ENCODE measurements at places on chromosomes 6 and 20.
A peak's percentile ranks its signal among the peaks of the same experiment; 100 is the strongest.

GRCh38 chr6:70112716-70113115 lies 190.2 kb downstream of the COL9A1 start:
- no peak for DNase-seq

DNA sequence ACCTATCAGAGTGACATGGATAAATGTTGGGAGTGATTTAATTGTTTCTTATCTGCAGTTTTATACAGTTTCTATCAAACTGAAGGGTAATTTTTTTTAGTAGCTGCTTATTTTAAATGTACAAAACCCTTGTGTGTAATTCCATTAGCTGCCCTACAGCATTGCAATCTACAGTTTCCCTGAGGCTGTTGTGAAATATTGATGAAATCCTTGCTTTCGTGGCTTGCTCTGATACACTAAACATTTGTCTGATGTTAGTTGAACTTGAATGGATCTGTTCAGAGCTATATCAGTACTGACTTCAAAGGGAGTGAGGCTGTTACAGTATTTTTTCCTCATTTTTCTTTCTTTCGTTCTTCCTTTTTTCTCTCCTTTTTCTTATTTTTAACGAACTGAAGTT lies 255.4 kb downstream of the TSHZ2 start:
- no peak for DNase-seq

DNA sequence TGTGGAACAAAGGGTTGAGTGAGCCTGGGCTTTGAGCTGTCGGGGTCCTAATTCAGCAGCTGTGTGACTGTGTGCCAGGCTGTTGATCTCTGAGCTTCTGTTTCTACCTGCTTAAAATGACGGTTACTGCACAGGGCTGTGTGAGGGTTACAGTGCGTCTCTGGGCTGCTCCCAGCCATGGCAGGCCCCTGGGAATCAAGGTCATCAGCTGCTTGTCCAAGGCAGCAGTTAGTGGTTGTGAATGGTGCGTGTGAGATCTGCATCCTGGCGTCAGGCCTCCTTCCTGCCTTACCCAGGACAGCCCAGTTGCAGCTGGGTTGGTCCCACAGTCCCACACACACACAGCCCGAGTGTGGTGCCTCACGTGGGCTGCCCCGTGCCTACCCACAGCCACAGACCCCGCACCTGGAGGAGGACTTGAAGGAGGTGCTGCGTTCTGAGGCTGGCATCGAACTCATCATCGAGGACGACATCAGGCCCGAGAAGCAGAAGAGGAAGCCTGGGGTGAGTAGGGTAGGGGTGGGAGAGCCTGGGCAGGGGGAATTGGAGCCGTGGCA lies 15.6 kb downstream of the GTSF1L start:
- no peak for DNase-seq

DNA sequence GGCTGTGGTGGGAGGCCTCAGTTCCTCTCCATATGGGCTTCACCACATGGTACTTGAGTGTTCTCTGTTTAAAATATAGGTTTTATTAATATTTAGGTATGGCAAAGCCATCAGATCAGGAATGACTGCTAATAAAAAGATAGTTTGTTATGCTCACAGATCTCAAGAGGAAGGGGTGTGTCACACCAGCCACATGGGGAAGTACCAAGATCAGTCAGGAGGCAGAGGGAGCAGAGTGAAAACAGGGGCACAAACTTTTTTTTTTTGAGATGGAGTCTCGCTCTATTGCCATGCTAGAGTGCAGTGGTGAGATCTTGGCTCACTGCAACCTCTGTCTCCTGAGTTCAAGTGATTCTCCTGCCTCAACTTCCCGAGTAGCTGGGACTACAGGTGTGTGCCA lies 92.1 kb upstream of the GCM1 start:
- no peak for DNase-seq

- DNase-seq, result no peak
These were observed 442.4 kb downstream of the FRK start for GRCh38 chr6:115618256-115618655.

- DNase-seq, result no peak
These were observed 70.4 kb downstream of the JAG1 start for GRCh38 chr20:10603378-10603777.

DNA sequence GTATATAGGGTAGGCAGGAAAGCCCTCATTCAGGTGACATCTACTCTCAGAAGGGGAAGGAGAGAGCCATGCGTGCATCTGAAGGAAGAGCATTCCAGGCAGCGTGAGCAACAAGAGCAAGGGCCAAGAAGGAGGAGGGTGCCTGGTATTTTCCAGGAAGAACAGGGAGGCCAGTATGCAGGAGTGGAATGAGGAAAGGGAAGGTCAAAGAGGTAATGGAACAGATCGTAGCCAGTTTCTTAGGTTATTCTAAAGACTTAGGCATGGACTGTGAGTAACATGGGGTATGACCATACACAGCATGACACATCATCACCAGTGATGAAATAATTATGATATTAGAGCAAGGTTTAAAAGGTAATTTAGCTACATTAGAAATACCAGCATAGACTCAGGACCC lies 24.1 kb downstream of the ALDH8A1 start:
- DNase-seq, result no peak

DNA sequence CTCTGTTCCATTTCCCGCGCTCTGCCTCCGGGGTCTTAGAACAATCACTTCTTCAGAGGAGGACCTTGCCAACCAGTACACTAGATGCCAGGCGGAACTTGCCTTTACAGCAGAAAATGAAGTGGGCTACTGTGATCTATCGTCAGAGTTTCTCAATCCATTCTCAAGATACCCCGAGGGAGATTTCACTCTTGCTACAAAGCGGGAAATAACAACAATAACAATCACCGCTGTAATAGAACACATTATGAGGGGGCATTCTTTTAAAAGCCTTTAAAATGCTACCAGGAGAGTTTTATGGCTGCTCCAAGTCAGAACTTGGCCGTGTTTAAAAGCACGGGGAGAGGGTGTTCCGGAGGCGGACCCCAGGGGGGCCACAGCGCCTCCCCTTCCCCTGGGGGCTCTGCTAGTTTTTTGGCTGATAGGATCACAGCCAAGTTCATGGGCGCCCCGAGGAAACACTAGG lies 617.0 kb upstream of the AGPAT4 start:
- DNase-seq, result no peak

- DNase-seq, result no peak
These were observed 138.1 kb downstream of the CD164 start for GRCh38 chr6:109243863-109244825.

- DNase-seq, result no peak
These were observed 25.7 kb downstream of the KCNG1 start for GRCh38 chr20:50996901-50997865.

- DNase-seq, result peak; percentile 83
These were observed 67.9 kb downstream of the ZHX3 start for GRCh38 chr20:41249411-41250281.

Measured in tibial artery (tissue), 4 donors.